ENCODE measurements at places on chromosomes 4 and X.

- no peak for DNase-seq
Measured at GRCh38 chr4:85741381-85741780, 266.4 kb downstream of the ARHGAP24 start.

- peak; percentile 70 for DNase-seq
Measured at GRCh38 chr4:3062471-3062870, 11.9 kb downstream of the HTT-AS start.

DNA sequence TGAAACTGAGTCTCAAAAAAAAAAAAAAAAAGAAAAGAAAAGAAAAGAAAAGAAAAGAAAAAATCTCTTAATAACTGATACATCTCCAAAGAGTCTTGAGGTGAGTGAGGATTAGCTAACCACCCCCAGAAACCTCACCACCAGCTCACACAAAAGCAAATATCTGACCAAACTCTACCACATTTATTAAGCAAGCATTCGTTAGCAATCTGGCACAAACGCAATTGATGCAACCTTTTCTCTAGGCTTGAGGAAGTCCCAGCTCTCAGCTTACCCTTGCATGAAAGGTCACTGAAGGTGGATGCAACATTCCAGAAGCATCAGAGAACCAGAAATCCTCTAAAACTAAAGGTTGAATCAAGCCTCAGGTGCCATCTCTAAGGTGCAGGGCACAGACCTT lies 231.9 kb upstream of the BCOR start:
- no peak for DNase-seq

DNA sequence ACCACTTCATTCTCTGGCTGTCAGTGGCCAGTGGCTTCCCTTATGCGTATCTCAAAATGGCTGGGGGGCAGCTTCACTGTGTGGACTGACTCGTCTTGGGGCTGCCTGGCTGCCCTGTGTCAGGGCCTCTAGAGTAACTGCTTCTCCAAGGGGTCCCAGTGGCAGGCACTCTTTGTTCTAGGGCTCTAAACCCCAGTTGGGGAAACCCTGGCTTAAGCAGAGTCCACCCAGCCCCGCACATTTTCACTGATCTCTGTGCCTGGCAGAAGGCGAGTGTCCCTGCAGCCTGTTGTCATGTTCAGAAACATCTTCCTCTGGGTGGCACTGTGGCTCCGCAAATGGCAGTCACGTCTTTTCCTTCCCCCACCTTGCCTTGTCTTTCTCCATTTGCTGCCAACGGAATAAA lies 59.7 kb downstream of the NBDY start:
- DNase-seq = no peak

DNA sequence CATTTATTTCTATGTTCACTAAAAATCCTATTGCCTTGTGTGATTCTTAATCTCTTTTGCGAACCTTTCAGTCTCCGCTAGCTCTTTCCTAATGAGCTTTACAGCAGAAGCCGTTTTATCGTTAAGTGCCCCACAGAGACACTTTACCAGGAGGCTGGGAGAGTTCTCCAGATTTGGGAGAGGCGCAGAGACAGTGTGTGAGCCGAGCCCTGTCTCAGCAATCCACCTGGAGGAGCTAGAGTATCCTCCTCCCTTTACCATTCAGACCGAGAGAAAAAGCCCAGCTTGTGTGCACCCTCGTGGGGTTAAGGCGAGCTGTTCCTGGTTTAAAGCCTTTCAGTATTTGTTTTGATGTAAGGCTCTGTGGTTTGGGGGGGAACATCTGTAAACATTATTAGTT lies 54.9 kb upstream of the MTM1 start:
- no peak for DNase-seq

- no peak for DNase-seq
Measured at GRCh38 chr4:1385373-1386340, 20.6 kb downstream of the NKX1-1 start.
